A549 treated with dexamethasone at 1 μM for 4 hours (cell line): ENCODE measurements at places on chromosomes 5 and 9. TPM values are rescaled to one million over a fixed set of nuclear protein-coding genes. Genes with fewer than 3 reads are reported as not detected.

The MSX2 gene
- 3.2 to 3.6 TPM (median 3.6 TPM) in 5 replicates for total RNA-seq

The ORM2 gene
- not detected in 5 replicates for total RNA-seq

The SPAG8 gene
- 0.24 to 0.51 TPM (median 0.34 TPM) in 5 replicates for total RNA-seq

The PHF24 gene
- 0.08 to 0.19 TPM (median 0.14 TPM) in 5 replicates for total RNA-seq

The SPARC gene
- total RNA-seq, result 15.7 to 25.9 TPM (median 23.0 TPM) in 5 replicates

The HSPB3 gene
- total RNA-seq, result 0.14 to 0.42 TPM (median 0.24 TPM) in 4 of 5 replicates, not detected in the other

The PCDHGA3 gene
- 0.02 to 0.05 TPM (median 0.03 TPM) in 4 of 5 replicates, not detected in the other for total RNA-seq

The HRH2 gene
- total RNA-seq, result 0.34 to 0.69 TPM (median 0.55 TPM) in 5 replicates

The KCNN2 gene
- total RNA-seq, result 0.09 to 0.16 TPM (median 0.12 TPM) in 5 replicates

The TSLP gene
- total RNA-seq, result not detected in 5 replicates

The PCDHGA2 gene
- total RNA-seq, result 0.46 to 0.83 TPM (median 0.69 TPM) in 5 replicates

The UBE2QL1 gene
- total RNA-seq, result 1.9 to 2.4 TPM (median 2.1 TPM) in 5 replicates

The MFAP3 gene
- 20.0 to 31.9 TPM (median 31.3 TPM) in 5 replicates for total RNA-seq

The GPX3 gene
- 16.7 to 20.3 TPM (median 17.5 TPM) in 5 replicates for total RNA-seq

The FOXD4L5 gene
- 0.04 to 0.05 TPM (median 0.05 TPM) in 3 of 5 replicates, not detected in the others for total RNA-seq

The WNT8A gene
- not detected in 5 replicates for total RNA-seq

The SLCO6A1 gene
- total RNA-seq, result not detected in 5 replicates
